ENCODE measurements at places on chromosomes 4 and X.

- no peak for DNase-seq
These were observed 2506.6 kb downstream of the ARAP2 start for GRCh38 chr4:33737726-33738125.

- DNase-seq: no peak
These were observed 5.8 kb upstream of the VEGFC start for GRCh38 chr4:176798540-176798939.

DNA sequence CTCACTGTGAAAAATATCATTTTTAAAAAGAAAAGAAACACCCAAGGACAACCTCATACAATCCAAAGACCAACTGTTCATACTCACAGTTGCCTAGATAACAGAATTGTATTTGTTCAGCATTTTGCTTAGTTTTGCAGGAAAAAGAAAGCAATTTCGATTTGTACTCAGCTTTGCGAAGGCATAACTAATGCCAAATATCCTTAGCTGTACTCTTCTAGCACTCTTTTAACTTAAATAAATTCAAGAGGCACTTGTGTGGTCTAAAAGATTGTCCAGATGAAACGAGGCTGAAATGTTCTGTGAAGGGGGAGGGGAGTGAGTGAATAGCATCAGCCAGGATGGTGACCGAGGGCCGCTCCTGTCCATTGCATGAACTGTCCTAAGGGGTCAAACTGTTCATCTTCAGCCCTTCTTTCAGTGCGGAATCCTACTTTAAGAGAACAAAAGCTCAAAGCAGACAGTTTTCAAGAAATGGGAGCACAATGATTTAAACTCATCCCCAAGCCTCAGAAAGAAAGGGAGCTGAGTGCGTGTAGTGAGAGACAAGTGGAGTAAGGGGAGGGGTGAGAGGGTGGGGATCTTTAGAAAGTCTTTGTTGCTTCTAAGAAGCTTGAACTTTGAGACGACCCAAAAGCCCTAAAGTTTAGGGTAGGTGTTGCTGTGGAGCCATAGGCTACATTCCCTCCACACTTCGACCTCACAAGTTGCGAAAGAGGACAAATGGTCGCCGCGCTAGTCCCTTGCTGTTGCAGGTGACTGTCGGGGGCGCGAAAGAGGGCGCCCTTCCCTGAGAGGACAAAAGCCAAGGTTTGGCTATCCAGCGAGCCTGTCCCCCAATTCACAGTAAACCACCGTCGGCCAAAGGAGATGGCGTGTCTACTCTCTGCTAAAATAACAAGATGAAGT lies 4.0 kb upstream of the NEUROG2 start:
- no peak for DNase-seq

DNA sequence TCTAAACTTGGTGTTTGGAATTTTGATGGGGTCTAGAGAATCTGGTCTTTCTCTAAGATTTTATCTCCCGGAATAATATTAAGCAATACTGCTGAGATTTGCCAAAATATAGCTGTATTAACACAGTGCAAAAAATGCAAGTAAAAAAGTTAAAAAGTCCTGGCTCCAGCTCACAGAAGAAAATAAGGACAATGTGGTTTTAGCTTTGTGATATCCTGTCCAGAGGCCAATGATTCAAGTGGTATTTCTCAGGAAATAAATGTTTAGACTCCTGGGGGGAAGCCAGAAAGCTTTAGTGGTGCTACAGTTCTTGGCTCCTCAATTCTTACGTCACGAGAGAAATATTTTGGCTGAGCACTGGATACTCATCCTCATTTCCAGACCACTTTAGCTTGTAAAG lies 40.9 kb upstream of the IL13RA2 start:
- DNase-seq: peak; percentile 64

GRCh38 chr4:184410748-184411147 lies 63.6 kb downstream of the IRF2 start:
- DNase-seq: no peak

- no peak for DNase-seq
These were observed 106.2 kb upstream of the IL13RA1 start for GRCh38 chrX:118621081-118621759.

DNA sequence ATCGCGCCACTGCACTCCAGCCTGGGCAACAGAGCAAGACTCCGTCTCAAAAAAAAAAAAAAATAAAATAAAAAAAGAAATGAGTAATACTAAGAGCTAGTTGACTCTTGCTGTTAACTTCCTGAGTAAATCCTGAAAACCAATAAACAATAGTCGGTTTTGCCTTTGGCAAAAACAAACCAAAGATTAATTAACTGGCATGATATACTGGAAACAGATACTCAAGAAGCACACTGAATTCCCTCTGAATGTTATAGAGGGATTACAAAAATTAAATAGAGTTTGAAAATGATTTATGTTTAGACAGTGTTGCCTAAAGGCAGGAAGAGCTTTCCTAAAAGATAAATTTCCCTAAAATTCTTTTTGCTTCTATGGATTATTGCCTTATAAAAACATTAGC lies 1702.3 kb downstream of the STIM2 start:
- DNase-seq: no peak

- DNase-seq: no peak
These were observed 499.3 kb downstream of the EPHA5 start for GRCh38 chr4:65170768-65171514.

DNA sequence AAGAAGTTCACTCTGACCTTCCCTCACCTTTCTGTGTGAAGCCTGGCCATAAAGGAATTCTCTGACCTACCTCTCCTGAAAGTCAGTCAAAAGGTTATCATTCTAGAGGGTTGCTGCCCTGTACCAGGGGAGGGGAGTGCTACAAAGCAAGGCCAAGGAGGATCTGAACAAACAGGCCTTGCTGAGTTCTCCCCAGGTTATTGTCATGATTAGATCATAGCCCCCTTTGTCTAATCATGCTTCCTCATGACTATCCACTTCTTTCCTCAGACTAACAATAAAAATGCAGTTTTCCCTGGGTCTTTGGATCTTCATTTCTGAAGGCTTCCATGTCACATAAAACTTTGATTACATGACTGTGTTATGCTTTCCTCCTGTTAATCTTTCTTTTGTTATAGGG lies 472.0 kb downstream of the IQCM start:
- no peak for DNase-seq

GRCh38 chr4:53573696-53574095 lies 17.6 kb downstream of the LNX1 start:
- no peak for DNase-seq

GRCh38 chrX:5829469-5829868 lies 399.2 kb downstream of the NLGN4X start:
- no peak for DNase-seq

- no peak for DNase-seq
These were observed 181.4 kb upstream of the PDE5A start for GRCh38 chr4:119810001-119810400.

DNA sequence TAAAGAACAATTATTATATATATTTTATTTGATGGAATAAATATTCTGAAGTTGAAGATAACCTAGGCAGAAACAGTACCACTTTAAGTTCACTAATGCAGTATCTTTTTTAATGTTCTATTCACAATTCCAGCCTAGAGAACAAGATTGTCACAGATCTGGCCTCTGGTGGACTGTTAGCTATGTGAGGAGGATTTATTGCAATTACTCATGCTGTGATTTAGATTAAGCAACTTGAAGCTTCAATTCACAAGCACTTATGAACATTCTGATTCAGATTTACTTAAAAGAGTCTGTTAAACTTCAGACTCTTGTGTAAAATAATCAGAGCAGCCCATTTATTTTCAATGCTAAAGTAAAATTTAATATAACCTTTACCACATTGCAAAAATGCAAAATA lies 1489.8 kb downstream of the STIM2 start:
- peak; percentile 24 for DNase-seq

DNA sequence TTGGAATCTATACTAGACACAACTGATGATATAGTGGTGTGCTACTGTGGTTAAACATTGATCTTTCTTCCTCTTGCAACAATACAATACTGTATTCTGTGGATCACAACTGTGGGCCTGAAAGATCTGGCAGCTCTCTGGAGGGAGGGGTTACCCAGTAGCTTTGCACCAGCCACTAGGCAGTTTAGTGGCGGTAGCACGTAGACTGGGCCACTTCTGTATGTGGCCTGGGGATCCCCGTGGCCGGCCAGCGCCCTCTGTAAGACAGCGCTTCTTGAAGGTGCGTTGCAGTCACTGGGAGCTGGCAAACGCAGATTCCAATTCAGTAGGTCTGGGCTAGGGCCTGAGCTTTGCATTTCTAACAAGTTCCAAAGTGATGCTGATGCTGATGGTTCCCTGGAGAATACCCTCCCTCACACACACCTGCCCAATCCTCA lies 168.6 kb downstream of the MGST2 start:
- no peak for DNase-seq

DNA sequence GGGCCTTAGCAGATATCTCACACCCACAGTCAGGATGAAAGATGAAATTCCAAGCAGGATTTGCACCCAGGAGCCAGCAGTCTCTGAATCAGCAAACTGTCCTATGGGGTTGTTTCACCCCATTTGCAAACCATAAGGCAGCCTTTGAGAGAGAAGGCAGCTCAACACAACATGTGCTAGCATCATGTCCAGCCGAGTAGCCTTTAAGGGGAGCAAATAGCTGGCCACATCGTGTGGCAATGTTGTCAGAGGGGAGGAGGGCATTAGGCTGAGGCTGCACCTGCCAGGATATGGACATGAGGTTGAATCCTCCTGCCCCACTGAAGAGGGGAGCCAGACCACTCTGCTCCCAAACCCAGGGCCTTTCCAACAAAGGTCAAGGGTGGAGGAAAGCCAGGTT lies 20.6 kb upstream of the PJA1 start:
- no peak for DNase-seq

GRCh38 chrX:115958687-115959359 lies 211.7 kb upstream of the AGTR2 start:
- peak; percentile 17 for DNase-seq

DNA sequence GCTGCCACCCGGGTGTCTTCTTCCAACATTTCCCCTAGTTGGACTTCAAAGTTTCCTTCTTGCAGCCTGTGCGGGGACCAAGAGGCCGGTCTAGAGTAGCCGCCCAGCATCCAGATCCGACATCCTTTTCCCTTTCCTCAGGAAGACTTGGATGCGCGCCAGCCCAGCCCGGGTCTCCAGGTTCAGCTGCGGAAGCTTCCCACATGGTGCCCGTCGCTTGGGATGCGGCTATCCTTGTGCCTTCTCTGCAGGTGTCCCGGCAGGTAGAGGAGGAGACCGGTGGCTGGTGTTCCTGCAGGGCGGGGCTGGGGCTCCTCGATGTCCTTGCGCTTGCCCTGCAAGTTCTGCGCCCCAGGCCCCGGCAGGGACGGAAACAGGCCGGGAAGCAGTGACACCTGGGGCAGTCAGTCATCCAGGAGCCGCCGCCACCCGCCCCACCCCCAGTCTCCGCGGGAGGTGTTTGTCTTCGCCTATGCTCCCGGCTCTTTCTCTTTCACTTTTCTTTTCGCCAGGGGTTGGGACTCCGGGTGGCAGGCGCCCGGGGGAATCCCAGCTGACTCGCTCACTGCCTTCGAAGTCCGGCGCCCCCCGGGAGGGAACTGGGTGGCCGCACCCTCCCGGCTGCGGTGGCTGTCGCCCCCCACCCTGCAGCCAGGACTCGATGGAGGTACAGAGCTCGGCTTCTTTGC lies at the start of gene IL15:
Gene IL15, plus strand, starts transcription at position 502 of the 689 bp plus-strand sequence. CDS start 82,882 bp downstream, outside the sequence.
- peak; percentile 80 for DNase-seq

DNA sequence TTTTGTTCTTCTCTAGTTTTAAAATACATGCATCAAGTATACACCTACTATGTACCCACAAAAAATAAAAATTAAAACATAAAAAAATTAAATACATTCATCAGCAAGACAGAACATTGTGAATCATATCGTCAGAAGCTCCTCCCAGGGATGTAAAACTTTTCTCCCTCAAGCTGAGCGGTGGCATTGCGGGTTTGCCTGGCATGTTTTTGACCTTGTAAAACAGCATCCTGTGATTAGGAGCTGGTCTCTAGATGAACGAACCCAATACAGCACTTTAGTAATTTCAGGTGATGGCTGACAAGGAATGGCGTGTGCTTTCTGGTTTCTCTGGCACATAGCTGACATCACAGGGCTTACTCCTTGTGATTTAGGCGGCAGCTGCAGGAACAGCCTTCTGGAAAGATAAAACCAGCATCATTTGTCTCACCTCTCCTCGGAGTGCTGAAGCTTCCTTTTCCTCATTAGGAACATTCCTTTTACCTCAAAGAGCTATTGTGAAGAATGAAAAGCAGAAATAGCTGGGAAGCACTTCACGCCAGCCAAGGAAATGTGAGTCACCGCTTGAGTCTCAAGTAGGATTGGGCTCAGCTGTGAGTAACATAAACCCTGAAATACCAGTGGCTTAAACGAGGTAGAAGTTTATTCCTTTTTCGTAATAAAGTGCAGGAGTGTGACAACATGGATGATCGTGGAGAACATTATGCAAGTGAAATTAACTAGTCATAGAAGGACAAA lies 44.3 kb downstream of the NYX start:
- DNase-seq: peak; percentile 89

DNA sequence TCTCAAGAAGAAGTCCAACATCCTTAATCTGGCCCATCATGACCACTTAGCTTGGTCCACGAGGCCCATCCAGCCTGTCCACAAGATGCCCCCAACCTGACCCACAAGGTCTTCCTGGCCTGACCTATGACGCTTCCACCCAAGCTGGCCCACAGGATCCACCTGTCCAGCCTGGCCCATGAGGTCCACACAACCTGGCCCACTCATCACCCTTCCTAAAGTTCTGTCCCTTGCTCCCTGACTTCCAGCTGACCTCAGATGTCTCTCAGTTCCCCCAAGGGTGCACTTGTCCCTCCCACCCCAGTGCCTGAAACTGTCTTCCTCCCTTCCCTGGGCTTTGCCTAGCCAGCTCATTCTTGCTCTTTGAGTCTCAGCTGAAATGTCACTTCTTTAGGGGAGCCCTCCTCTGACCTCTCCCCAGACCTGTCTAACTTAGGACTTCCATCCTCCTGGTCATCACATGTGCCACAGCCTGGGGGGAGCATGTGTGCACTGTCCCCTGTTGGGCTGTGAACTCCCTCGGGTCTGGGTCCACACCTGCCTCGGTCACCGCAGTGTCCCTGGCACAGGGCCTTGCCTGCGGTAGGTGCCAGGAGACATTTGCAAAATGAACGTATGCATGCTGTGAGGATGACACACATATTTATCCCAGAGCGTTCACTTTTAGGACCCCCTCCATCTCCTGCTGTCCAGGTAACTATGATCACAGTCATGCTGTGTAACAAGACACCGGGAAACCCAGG lies 61.7 kb downstream of the EVC start:
- no peak for DNase-seq

- DNase-seq: peak; percentile 76
These were observed at the start of gene PSAPL1 for GRCh38 chr4:7434766-7435150. Gene PSAPL1 (minus strand): TSS chr4:7434930. CDS start chr4:7434879, 51 bp downstream.

DNA sequence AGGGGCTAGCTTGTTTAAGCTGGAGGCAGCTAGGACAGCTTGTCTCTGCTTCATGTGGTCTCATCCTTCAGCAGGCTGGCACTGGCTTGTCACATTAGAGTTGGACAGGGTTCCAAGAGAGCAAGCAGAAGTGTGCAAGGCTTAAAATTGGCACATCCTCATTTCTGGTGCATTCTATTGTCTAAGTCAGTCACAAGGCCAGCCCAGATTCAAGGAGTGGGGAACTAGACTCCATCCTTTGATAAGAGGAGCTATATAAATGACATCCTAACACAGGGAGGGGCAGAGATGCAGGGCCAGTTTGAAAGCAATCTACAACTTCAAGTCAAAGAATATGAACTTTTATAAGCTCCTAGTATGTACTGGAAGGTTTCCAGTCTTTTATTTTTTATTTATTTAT lies 313.2 kb downstream of the PTTG2 start:
- no peak for DNase-seq

- no peak for DNase-seq
These were observed 779.0 kb downstream of the CCSER1 start for GRCh38 chr4:90906239-90906638.

- peak; percentile 17 for DNase-seq
These were observed 17.8 kb downstream of the ZNF81 start for GRCh38 chrX:47854474-47854873.

Measured in MCF 10A (cell line).